ENCODE measurements at places on chromosomes 4 and X.

DNA sequence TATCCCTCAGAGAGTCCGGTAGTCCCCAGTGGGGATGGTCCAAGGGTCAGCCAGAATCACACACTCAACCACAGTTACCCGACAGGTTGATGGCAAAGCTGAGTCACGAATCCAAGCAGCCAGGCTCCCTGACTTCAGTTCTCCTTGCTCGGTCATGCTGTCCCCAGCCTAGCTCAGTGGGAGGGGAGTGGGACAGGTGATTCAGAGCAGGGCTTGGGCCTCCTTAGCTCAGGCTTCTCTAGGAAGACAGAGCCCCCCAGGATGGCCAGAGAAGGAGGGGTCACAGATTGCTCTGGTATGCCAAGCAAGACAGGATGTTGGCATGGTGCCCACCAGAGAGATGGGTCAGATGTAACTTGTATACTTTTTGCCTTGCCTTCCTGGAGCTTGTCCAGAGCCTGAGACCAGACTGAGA lies 66.5 kb downstream of the EFNB1 start:
- DNase-seq, result no peak

DNA sequence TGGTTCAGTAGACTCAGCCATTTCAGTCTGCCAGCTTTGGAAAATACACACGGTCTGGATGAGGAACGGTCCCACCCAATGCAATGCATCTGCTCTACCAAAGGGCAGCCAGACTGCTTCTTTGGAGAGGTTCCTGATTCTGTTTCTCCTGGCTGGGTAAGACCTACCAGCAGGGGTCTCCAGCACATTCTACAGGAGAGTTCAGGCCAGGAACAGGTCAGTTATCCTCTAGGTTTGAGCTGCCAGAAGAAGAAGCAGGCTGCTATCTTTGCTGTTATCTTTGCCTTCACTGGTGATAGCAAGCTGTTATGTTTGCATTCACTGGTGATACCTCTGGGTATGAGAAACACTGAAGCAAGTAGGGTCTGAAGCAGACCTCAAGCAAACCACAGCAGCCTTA lies 45.5 kb upstream of the PBDC1 start:
- no peak for DNase-seq

GRCh38 chr4:779555-779954 lies 46.4 kb downstream of the CPLX1 start:
- no peak for DNase-seq

DNA sequence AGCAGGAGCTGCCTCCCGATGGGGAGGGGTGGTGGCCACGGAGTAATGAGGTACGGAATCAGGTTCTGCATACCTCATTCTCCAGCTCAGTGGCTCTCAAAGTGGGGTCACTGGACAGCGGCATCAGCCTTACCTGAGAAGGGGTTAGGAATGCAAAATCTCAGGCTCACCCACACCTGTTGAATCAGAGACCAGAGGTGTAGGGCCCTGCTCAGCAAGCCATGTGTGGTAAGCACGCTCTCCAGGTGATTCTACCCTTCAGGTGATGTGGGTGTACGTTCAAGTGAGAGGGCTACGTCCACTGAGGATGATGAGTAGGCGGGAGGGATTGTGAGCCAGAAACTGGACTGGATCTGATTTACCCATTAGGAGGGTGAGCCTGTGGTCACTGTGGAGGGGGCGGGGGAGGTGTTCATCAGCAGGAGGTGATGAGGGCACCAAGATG lies 65.8 kb downstream of the ANAPC4 start:
- no peak for DNase-seq

- DNase-seq, result no peak
Measured at GRCh38 chrX:38109042-38109898, 102.9 kb downstream of the SYTL5 start.

DNA sequence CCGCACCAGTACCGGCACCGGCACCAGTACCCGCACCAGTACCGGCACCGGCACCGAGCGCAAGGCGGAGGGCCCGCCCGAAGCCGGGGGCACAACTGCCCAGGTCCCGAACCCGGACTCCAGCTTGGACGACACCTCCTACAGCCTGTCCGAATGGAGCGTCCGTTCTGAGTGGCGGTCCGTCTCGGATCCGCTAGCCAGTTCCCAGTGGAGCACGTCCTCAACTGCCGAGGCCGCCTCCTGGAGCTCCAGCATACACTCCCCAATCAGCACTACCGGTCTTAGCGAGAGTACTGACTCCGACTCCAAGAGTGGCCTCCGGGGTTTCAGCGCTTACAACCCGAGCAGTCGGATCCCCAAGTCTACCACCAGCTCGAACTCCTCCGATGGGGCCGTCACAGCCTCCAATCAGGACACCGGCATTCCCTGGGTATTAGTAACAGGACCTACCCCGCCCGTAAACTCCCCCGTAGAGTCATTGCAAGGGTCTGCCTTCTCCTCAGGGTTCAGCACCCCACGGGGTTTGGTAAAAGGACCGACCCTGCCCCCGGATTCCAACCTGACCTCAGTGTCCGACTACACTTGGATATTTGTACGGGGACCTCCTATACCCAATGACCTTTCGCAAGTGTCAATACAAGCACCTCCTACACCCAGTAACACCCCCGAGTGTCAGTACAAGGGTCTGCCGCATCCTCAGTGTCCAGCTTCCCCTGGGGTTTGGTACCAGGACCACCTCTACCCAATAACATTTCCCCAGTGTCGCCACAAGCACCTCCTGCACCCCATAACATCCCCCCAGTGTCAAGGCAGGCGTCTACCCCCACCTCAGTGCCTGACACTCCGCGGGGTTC lies 721 bp upstream of the MAOA start:
- no peak for DNase-seq
